GM04504 (cell line): ENCODE measurements at places on chromosomes 5 and 9.

GRCh38 chr9:33662871-33663270 is 132.5 kb upstream of the PRSS3 start:
- no peak for DNase-seq

DNA sequence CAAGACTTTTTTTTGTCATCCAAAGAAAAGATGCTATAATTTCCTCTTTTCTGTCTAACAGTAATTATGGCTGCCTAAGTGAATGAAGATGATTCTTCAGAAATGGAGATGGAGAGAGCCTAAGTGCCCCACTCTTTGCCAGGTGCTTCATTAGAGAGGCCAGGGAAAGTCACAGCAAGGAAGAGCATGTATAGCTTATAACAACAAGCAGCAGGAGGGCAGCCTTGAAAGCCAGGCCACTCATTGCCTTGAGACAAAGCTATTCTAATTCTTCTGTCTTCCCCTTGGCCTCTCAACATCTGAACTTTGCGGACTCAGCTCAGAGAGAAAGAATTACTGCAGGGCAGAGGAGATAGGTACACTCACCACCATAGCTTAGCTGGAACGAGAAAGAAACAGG is 112.0 kb upstream of the ZNF366 start:
- DNase-seq = no peak

DNA sequence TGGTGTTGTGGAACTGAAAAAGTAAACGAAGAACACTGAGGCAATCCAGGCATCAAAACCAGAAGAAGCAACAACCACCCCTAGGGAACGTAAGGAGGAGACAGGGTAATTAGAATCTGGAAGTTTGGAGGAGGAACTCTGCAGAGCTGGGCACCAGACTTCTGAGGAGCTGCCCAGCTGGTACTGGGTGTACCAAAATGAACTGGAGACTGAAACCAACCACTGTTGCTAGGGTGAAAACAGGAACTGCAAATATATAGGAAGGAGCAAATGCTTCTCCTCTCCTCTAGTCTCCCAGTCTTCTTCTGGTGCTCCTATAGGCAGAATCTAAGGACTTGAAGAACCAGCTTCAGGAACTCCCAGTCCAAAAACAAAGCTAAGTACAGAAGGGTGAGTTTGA is 189.8 kb downstream of the ELAVL2 start:
- no peak for DNase-seq

- DNase-seq = no peak
These were observed 8.6 kb downstream of the GOLGA1 start for GRCh38 chr9:124932333-124932732.

- no peak for DNase-seq
These were observed 5.8 kb upstream of the KLHL3 start for GRCh38 chr5:137741718-137742117.

DNA sequence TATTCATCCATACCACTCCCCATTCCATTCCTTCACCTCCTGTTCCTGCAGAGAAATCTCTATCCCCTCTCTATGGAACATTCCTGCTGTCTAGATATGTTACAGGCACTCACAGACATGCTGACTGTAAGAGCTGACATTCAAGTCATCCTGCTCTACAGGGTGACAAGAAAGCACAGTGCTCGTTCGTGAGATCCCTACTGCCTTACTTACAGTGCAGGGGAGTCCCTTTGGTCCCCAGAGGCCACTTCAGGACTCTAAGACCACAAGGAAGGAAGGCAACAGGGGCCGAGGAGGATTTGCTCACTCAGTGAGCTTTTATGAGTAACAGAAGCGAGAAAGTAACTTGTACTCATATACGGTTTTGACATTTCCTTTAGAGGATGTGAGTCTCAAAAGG is 110.5 kb downstream of the GAS1 start:
- DNase-seq = no peak

DNA sequence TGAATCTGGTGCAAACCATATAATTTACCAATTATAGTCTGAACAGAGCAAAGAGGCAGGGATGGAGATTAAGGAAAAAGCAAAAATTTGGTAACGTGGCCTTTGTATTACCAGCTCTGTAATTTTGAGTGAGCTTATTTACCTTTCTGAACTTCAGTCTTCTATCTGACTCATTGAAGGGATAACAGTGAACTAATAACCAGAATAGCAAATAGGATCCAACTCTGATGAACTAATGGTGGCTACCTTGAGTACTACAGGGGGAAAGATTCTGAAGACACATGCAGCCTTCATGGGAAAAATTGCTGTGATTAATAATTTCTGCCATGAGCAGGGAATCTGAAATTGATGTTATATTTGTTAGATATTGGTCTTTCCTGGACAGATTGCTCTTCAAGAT is 23.0 kb upstream of the LARP1 start:
- no peak for DNase-seq

- DNase-seq = no peak
These were observed 710 bp upstream of the PIP5KL1 start for GRCh38 chr9:127931092-127931881.

GRCh38 chr5:158514986-158515359 is 584.7 kb downstream of the EBF1 start:
- no peak for DNase-seq

DNA sequence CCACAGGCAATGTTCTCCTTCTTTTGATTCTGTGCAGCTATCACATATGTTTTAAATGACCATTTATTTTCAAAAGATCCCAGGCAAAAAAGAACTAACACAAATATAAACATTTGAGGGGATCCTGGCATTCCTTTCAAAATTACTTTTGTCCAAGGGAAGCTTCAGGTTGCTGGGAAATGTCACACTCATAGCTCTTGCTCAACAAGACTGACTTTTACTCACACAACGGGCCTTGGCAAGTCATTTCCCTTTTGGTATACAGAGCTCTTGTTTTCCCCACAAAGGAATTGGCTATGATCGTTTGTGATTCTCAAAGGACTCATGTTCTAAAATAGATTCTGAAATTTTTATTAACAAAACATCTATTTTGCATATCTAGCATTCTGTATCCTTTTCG is 4.5 kb upstream of the PALM2AKAP2 start:
- DNase-seq = no peak

GRCh38 chr9:131529597-131530545 is 1.2 kb downstream of the UCK1 start:
- no peak for DNase-seq

GRCh38 chr5:166004006-166004405 is 2287.4 kb upstream of the WWC1 start:
- DNase-seq = no peak

- DNase-seq = no peak
These were observed 63.4 kb downstream of the NR6A1 start for GRCh38 chr9:124707666-124708065.

GRCh38 chr5:136001466-136001981 is 27.3 kb upstream of the TGFBI start:
- peak; percentile 89 for DNase-seq

DNA sequence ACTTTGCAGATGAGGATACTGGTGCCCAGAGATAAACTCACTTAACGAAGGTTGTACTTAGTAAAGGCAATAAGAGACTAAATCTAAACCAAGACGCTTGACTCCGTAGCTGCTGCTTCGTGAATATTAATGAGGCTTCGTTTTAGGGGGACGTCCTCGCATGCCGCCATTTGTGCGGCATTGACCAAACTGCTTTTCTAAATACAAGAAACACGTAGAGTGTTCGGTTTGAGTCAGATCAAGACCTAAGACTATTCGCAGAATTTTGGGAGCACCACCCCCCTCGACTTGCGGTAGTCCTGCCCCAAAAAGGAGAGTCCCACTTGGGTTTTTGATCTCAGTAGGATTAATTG is 1.1 kb downstream of the NPM1 start:
- DNase-seq = no peak

DNA sequence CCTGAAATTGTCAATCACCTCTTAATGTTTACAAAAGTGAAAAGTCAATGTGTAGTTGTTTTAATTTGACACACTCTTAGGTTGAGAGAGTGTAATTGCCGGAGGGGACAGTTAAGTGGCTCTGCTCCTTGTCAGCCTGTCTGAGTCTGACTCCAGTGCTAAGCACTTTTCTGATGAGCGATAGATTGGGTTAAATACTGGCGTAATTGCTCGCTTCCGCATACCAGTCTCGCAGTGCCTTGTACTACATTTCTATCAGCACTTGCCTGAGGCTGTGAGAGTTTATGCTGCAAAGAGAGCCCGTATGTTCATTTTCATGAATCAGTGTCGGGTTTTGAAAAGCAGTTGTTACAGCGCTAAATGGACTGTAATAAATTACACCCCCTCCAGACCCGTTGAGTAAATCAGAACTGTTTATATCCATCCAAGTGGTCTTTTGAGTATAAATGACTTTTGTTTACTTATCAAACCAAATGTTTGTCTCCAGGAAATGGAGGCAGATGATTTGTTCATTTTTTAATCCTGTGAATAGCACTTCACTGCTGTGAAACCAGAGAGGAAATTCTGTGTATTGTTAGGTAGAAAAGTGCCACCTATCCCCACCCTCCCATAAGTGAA is 41.0 kb upstream of the DMRT3 start:
- DNase-seq = peak; percentile 24

GRCh38 chr9:357560-357959 is 142.9 kb downstream of the DOCK8 start:
- no peak for DNase-seq

DNA sequence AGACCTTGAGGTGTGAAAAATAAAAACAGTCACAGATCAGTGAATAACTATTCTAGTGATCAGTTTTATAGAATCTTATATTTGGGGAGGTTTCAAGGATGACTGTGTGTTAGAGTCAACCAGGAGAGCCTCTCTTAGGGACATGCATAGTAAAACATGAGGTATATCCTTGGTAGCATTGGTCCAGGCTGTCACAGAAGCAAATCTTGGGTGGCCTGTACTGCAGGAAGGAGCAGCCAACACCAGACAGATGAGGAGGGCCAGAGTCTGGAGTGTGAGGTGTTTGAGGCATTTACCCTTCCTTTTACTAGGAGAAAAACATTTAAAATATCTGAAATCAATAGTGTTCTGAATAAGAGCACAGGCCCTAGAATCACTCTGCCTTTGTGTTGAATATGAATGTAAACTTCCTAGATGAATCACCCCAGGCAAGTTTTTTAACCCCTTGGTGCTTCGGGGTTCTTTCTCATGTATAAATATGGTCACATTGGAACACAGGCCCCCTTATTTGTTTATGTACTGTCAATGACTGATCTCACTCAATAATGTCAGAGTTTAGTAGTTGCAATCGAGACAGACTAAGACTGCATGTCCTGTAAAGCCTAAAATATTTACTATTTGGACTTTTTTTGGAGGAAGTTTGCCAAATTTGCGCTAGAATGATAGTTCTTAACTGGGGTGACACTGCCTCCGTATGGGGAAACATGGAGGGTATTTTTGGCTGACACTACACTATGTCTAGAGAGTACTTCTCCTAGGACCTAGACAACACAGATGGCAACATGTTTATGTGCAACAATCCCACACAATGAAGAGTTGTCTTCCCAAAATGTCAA is 416.5 kb upstream of the POU5F2 start:
- DNase-seq = no peak

DNA sequence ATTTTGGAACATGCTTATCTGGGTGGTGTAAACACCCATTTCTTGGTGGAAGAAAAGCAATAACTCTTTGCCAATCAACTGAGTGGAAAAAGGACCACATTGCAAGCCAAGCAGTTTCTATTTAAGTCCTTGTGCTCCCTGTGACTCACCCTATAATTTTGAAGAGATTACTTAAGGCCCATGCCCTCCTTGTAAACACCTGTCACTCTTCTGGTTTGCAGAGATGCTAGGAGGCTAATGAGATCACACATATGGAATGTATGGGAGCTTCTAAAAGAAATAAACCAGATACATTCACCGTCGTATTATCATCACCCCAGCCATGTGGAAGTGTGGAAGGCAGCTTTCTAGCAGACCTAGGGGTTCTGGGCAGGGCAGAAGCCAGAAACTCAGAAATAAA is 337.1 kb downstream of the GADD45G start:
- peak; percentile 57 for DNase-seq

GRCh38 chr9:34652602-34653000 is 616 bp downstream of the IL11RA start:
- no peak for DNase-seq

- no peak for DNase-seq
These were observed 122.6 kb downstream of the BOD1 start for GRCh38 chr5:173493846-173494245.

GRCh38 chr5:59042201-59043055 is 459.6 kb downstream of the RAB3C start:
- no peak for DNase-seq

DNA sequence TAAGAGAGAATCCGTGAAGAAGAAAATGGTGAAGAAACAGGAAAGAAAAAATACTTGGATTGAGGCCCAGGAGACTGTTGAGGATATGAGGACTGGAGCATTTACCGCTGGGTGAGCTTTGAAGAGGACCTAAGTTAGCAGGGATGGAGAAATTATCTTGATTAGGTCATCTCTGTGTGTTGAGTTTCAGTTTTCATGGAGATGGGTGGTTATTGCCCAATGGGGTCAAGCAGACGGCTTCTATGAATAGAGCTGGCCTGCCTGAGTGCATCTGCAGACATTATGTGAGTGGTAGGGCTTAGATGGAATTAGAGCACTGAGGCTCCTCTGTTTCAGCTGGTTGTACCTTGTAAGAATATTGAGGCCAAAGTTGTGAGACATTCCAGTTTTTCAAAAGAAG is 245.4 kb upstream of the FBXL7 start:
- peak; percentile 58 for DNase-seq

DNA sequence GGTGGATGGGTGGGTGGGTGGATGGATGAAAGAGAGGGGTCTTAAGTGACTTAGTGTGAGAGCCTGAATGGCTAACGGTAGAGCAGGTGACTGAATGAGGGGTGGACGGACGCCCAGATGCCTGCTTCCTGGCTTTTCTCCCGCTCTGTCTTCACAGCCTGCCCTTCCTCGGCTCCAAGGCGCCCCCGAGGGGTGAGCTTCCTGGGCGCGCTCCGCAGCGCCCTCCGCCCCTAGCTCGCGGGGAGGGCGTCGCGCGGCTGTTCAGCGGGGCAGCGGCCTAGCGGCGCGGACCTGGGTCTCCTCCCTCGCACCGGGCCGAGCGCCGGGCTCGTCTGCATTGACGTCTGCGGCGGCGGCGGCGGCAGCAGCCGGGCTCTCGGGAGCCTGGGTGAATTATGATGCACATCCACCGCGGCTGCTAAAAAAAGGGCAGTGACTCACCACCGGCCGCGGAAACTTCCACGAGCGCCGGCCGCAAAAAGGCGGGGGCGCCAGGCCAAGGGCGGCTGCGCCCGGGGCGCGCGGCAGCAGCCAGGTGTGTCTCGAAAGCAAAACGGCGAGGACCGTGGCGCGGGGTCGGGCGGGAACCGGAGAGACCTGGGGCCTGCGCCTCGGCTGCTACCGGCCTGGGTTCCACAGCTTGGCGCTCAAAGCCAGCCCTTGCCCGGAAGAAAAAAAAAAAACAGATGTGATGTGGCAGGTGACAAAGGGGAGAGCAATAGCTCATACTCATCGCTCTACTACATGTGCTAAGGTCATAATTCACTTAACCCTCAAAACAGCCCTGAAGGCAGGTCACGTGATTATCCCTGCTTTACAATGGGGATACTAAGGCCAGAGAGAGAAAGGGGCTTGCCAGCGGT is 143.0 kb upstream of the ADRA1B start:
- peak; percentile 67 for DNase-seq
